ENCODE measurements at places on chromosomes 2 and 18. TPM values are rescaled to one million over a fixed set of nuclear protein-coding genes. Genes with fewer than 3 reads are reported as not detected.

- H3K27me3 ChIP-seq: no peaks in the 10 kb centered on the region
- no peak overlapping the region for H3K27ac ChIP-seq
- no peaks in the 10 kb centered on the region for H3K36me3 ChIP-seq
- no peak overlapping the region for H3K4me3 ChIP-seq
Measured at GRCh38 chr2:188079196-188079595, 212.5 kb upstream of the GULP1 start.

- DNase-seq: no peak
- H3K27me3 ChIP-seq: no peaks in the 10 kb centered on the region
- H3K4me3 ChIP-seq: no peak overlapping the region
- no peaks in the 10 kb centered on the region for H3K36me3 ChIP-seq
- H3K4me1 ChIP-seq: no peaks in the 10 kb centered on the region
- H3K27ac ChIP-seq: no peak overlapping the region
Measured at GRCh38 chr2:119251652-119252051, 28.0 kb downstream of the STEAP3 start.

DNA sequence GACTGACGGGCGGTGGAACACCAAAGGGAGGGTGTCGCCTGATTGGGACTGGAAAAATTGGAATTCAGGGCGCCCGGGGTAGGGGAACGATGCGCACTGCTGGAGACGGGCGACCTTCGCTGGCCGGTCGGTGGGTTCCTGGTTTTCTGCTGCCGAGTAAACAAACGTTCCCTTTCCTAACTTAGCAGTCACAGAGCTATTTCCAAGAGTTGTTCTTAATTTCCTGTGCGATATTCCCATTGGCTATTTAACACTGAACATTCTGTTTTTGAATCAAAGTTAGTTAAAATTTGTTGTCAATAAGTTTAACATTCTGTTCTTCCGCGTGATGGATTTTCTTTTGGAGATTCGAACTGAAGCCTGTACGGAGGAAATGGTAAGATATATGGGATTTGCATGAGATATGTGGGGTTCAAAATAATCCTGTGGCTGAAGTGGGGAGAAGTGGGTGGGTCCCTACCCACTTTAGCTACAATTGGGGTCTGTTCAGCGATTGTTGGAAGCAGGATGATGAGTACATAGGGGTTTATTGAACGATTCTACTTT, 862 bp downstream of the C18orf54 start:
- H3K36me3 ChIP-seq: no peaks in the 10 kb centered on the region
- H3K27me3 ChIP-seq: no peaks in the 10 kb centered on the region
- DNase-seq: no peak

SKA1 gene
- total RNA-seq: 2.6 TPM

HOXD3 gene
- 2.2 TPM for total RNA-seq

DNA sequence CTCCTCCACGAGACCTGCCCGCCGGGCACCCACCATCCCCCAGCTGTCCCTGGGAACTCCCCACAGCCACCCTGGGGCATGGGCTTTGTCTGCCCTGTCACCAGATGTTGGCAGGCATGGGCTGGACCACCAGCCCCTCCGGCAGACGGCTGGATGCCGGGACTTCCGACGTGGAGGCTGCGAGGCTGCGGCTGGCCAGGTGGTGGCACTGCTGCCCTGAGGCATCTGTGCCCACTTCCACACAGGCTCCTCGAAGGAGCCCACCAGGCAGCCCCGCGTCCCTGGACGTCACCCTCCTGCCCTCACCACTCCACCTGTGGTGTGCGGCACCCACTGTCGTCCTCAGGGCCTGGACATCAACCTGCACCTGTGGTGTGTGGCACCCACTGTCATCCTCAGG, 319.9 kb upstream of the SALL3 start:
- peak; percentile 27 for DNase-seq
- H3K4me1 ChIP-seq: no peaks in the 10 kb centered on the region
- H3K27me3 ChIP-seq: no peaks in the 10 kb centered on the region
- H3K4me3 ChIP-seq: no peak overlapping the region
- no peak overlapping the region for H3K27ac ChIP-seq
- no peaks in the 10 kb centered on the region for H3K36me3 ChIP-seq

DNA sequence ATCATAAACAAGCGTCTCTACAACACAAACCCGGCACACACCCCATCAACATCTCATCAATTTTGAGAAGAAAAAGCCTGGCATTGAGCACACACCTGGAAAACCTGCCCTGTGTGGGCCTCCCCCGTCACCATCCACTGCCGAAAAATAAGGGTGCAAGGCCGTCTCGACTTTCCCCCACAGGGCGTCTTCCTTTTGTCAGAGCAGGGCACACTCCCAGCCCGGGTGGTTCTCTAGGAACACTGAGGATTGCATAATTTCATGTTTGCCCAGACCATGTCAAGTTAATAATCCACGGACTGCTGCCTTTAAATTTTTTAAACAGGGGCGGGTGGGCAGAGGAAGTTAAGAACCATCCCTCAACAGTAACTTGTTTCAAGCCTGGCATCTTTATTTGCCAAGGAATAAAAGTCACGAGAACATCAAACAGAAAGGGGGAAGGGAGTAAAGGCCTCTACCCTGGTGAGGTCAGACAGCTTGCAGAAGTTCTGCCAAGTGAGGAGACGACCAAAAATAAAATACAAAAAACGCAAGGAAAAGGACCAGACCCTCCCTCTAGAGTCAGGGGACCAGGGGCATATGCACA, 2.1 kb downstream of the TFCP2L1 start:
- peak; percentile 69 for DNase-seq
- H3K27ac ChIP-seq: peak overlapping the region; percentile 76
- H3K4me3 ChIP-seq: peak overlapping the region; percentile 57
- H3K4me1 ChIP-seq: no peaks in the 10 kb centered on the region
- no peaks in the 10 kb centered on the region for H3K27me3 ChIP-seq

DPP10 gene
- total RNA-seq: 5.1 TPM

- no peak for DNase-seq
- no peaks in the 10 kb centered on the region for H3K36me3 ChIP-seq
- no peak overlapping the region for H3K27ac ChIP-seq
- no peak overlapping the region for H3K4me3 ChIP-seq
- H3K27me3 ChIP-seq: no peaks in the 10 kb centered on the region
Measured at GRCh38 chr2:240688553-240688919, 3.1 kb upstream of the AQP12A start.

DNA sequence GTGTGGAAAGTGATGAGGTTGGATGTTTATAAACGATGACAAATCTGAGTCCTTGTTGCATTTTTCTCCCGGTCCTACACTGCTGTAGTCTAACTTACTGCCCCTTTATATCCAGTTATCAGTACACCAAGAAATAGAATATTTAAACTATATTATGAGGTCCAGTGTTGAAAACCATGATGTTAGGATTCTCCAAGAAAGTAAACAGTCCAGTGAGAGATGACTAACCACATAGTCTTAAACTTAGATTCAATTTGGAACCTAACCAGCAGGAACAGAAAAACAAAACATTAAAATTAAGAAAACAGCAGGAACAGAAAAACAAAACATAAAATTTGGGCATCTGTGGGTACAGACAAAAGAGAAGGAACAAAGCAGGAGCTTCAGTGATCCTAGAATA, 143.2 kb downstream of the TPGS2 start:
- H3K4me3 ChIP-seq: no peak overlapping the region
- H3K27me3 ChIP-seq: no peaks in the 10 kb centered on the region
- H3K36me3 ChIP-seq: no peaks in the 10 kb centered on the region
- H3K27ac ChIP-seq: no peak overlapping the region
- DNase-seq: no peak

GRCh38 chr2:218732761-218733158, 22.1 kb downstream of the TTLL4 start:
- H3K27me3 ChIP-seq: no peaks in the 10 kb centered on the region
- H3K4me1 ChIP-seq: peaks cover 6% of the 10 kb centered on the region
- H3K4me3 ChIP-seq: no peak overlapping the region
- DNase-seq: no peak
- no peaks in the 10 kb centered on the region for H3K36me3 ChIP-seq

DNA sequence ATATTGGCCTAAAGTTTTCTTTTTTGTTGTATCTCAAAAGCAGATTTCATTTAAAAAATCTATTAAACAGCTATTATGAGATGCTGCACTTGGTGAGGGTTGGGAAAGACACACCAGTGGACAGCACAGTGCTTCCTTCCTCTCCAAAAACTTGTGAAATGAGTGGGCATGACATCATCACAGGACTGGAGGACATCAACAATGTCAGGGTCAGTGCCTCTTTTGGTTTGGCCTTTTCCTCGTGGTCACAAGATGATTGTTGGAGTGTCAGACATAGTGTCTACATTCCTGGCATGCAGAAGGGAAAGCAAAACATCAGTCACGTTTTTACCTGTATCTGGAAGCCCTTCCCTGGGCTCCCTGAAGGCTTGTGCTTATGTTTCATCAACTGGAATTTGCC, 49.6 kb downstream of the IL1R2 start:
- no peak for DNase-seq
- no peaks in the 10 kb centered on the region for H3K27me3 ChIP-seq
- H3K36me3 ChIP-seq: no peaks in the 10 kb centered on the region
- H3K4me1 ChIP-seq: no peaks in the 10 kb centered on the region
- H3K4me3 ChIP-seq: no peak overlapping the region
- no peak overlapping the region for H3K27ac ChIP-seq

- H3K36me3 ChIP-seq: no peaks in the 10 kb centered on the region
- H3K27me3 ChIP-seq: no peaks in the 10 kb centered on the region
- H3K4me3 ChIP-seq: no peak overlapping the region
- H3K27ac ChIP-seq: no peak overlapping the region
- no peak for DNase-seq
Measured at GRCh38 chr2:632471-632870, 44.7 kb downstream of the TMEM18 start.

GRCh38 chr2:69099541-69099940, 86.6 kb downstream of the ANTXR1 start:
- H3K36me3 ChIP-seq: no peaks in the 10 kb centered on the region
- no peak for DNase-seq
- H3K27me3 ChIP-seq: no peaks in the 10 kb centered on the region
- H3K4me3 ChIP-seq: no peak overlapping the region

GRCh38 chr2:237026981-237027711, 58.5 kb upstream of the COPS8 start:
- no peaks in the 10 kb centered on the region for H3K36me3 ChIP-seq
- no peaks in the 10 kb centered on the region for H3K4me1 ChIP-seq
- no peaks in the 10 kb centered on the region for H3K27me3 ChIP-seq
- peak; percentile 72 for DNase-seq
- no peak overlapping the region for H3K4me3 ChIP-seq

GRCh38 chr2:225597911-225598310, 198.4 kb downstream of the NYAP2 start:
- no peaks in the 10 kb centered on the region for H3K4me1 ChIP-seq
- no peak overlapping the region for H3K27ac ChIP-seq
- H3K4me3 ChIP-seq: no peak overlapping the region
- no peaks in the 10 kb centered on the region for H3K27me3 ChIP-seq
- H3K36me3 ChIP-seq: no peaks in the 10 kb centered on the region

GRCh38 chr2:164911832-164912231, 43.5 kb downstream of the SLC38A11 start:
- no peaks in the 10 kb centered on the region for H3K36me3 ChIP-seq
- no peak for DNase-seq
- H3K4me3 ChIP-seq: no peak overlapping the region
- H3K27me3 ChIP-seq: no peaks in the 10 kb centered on the region
- no peak overlapping the region for H3K27ac ChIP-seq

DNA sequence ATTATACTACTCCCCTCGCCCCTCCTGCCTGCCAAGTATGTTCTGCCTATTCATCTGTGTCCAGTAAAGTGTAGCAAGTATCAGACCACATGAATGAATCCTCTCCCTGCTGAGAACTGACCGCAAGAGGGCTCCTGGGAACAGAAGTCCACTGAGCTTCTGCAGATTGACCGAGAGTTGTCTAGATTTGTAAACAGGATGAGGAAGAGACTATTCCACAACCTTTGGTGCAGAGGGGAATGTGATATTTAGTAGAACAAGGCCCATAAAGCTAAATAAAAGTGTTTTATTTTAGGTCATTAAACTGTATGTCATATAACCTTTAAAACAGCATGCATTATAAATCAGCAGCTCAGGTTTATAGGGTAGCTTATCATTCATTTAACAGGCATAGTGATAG, 377.0 kb downstream of the DCC start:
- no peak for DNase-seq
- no peaks in the 10 kb centered on the region for H3K27me3 ChIP-seq
